ENCODE measurements at places on chromosomes 16 and 17.

- no peak for DNase-seq
These were observed 4.3 kb upstream of the ALDH3A1 start for GRCh38 chr17:19752216-19753050.

DNA sequence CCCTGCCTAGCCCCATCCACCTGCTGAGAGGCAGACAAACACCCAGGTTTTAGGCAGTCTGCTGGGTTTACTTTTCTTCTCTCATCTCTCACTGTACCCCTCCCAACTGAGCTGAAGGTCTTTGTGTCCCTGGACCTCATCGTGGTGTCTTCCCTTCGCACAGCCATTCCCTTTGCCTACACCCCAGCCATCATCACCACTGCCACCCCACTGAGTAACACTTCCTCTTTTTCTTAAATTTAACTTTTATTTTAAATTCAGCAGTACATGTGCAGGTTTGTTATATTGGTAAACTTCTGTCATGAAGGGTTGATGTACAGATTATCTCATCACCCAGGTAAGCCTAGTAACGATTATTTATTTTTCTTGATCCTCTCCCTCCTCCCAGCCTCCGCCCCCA is 188.3 kb upstream of the MON1B start:
- DNase-seq = no peak

GRCh38 chr16:2715519-2715918 is 4.5 kb downstream of the PRSS27 start:
- peak; percentile 71 for DNase-seq

DNA sequence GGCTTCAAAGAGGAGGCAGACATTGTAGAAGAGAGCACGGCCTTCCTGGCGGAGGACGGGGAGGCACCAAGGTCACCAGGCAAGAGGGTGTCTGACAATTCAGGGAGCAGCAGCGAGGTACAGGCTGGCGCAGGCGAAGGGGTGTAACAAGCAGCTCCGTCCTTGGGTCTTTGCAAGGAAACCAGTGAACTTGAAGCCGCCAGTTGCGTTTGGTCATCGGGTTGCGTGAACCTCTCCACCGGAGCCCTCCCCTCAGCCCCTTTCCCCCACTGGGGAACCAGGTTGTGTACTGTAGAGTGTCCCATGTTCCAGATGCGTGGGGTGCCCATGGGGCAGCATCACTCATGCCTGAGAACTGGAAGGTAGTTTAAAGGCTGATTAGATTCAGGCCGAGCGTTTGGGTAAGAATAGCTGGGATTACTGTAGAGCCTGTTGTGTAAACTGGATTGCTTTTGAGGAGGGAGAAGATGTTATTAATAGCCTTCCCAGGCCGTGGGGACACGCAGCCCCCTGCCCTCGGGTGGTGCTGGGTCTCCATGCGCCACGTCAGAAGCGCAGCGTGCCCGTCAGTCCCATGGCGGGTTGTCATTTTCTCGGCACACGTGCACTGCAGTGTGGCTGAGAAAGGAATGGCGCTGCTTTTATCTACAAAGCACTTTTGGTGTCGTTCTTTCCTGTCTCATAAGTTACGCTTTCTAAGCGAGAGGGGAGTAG is 2.5 kb downstream of the MRPL12 start:
- no peak for DNase-seq

- DNase-seq = no peak
These were observed 527 bp upstream of the UBE2Z start for GRCh38 chr17:48907713-48908046.

- no peak for DNase-seq
These were observed 9.3 kb downstream of the HDAC5 start for GRCh38 chr17:44113868-44114840.

DNA sequence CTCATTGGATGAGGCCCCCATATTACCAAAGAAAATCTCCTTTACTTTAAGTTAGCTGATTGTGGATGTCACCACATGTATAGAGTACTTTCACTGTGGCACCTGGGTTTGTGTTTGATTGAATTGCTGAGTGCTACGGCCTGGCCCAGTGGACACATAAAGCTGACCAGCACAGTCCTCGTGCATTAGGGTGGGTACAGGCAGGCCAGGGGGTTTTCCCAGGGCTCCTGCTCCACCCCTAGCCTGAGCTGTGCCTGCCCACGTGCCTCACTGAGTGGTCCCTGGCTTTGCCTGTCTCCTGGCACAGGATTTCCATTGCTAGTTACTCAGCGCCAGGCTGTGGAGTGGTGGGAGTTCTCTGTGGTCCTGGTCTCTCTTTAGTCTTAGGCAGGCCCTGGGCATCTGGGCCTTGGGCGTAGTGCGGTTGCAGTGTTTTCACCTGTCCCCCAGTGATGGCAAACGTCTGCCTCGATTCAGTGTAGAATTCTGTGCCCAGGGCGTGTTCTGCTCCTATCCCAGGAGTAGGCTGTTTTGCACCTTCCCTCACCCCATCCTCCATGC is 86.0 kb downstream of the RPTOR start:
- no peak for DNase-seq

DNA sequence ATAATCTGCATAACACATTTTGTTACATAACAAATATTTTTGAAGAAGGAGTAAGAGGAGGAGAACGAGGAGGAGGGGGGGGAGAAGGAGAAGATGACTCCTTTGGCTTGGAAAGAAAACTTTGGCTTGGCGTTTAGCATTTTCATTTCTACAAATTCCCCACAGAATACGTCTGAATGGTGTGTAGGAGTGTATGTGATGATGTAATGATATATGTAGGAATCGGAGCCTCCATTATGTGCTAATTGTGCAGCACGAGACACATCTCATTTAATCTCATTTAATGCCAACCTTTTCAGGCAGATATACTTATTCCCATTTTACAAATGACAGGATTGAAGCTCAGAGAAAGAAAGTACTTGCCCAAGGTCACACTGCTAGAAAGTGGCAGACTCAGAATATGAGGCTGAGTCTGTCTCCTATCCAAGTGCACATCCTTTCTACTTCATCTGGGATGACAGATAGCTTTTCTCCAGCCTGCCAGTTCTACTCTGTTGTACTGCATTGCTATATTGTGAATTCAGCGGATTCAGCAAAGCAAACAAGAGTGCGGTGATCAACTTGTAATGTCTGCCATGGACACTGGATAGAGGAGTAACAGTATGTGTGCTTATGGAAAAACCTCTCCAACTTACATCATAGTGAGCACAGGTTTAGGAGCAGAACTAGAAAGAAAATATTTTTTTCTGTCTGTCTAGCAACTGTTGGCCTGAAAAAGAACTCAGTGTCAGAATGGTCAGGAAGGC is 10.4 kb upstream of the SLC47A2 start:
- DNase-seq = no peak

DNA sequence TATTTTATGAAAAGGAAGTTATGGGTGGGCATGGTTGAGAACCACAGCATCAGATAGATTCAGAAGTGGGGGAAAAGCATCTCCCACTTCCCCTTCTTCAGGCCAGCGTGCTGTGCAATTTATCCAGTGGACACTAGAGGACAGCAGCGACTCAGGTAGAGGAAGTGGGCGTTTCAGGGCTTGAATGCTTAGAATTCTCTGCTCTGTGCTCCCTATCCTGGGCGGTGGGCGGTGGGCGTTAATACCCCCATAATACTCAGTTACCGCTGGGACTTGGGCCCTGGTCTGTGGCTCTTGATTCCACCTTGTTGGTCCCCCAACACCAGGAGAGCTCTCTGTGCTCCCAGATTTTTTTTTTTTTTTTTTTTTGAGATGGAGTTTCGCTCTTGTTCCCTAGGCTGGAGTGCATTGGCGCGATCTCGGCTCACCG is 3.7 kb upstream of the LYZL6 start:
- peak; percentile 84 for DNase-seq

GRCh38 chr16:30186782-30187555 is 3.6 kb downstream of the CORO1A start:
- peak; percentile 57 for DNase-seq

- no peak for DNase-seq
These were observed 117.8 kb downstream of the RAB11FIP4 start for GRCh38 chr17:31509095-31509804.

GRCh38 chr17:59513934-59514841 is 51.2 kb upstream of the DHX40 start:
- DNase-seq = peak; percentile 70

DNA sequence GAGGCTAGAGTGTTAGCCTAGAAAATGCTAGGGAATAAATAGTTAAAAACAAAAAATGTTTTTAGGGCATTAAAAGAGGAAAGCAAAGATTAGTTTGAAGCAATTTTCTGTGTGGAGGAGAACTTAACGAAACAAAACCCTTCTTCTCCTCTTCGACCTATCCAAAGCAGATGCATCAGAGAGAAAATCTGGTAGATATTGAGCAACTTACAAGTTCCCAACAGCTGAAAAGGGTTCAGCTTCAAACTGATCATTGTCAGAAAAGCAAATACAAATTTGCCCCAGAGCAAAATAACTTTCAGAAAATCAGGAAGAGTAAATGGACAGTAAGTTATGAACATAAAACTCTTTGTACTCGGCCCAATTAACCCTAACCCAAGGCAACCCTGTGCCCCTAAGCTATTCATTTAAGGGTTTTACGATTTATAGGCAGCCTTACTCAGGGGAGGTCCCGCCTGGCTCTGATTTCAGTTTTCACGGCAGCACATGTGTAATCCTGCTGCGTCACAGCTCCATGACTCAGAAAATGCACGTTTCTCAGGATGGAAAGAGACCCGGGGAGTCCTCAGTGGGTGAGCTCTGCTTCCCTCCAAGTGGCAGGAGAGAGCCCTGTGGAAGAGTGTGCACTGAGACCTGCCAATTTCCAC is 405.7 kb upstream of the SALL1 start:
- no peak for DNase-seq

- no peak for DNase-seq
These were observed 292.4 kb upstream of the FOXF1 start for GRCh38 chr16:86217891-86218270.

DNA sequence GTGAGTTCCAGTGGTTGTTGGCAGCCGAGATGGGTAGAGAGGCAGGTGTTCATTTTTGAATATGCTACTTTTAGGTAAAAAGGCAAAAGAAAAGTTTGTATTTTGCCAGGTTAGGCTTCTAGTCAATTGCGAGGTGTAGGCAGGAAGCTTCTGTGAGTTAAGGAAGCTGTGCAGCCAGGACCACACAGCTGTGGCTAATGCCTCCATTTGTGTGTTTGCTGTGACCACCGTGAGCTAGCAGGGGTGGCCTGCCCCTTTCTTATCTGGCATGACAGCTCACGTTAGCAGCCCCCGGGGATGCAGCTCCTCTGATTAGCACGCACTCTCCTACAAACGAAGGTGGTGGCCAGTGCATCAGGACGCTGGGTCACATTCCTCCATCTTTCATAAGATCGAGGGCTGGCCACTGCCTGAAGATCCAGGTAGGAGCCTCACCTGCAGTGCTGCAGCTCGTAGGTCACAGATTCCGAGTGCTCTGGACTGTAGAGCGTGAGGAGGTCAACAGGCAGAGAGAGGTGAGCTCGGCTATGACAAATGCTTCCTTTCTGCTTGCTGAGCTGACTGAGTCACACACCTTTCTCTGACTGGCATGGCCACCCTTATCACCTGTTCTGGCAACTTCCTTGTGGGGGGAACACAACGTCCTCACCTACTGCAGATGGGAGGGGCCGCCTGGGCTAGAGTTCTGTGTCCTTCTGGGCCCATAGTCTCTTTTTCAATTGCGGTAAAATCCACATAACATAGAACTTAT is 244.4 kb downstream of the HS3ST3B1 start:
- peak; percentile 40 for DNase-seq

DNA sequence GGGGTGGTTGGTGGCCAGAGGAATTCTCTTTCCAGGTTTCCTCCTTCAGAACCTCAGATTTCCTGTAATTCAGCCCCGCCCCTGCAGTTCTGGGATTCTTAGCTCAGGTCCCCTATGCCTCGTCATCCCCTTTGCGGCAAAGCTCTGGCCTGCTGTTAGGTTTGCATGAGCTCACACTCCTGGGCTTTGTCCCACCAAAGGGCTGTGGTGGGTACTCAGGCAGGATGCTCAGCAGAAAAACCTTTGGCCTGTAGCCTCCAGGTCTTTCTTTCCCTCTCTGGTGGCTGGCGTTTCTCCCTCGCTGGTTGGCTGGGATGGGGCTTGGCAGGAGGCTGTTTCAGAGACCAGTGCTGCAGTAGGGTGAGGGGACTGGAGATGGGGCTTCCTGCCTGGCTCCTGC is 9.6 kb upstream of the PLEKHG4 start:
- DNase-seq = no peak

GRCh38 chr17:67863624-67864247 is 38.4 kb downstream of the BPTF start:
- no peak for DNase-seq

GRCh38 chr17:38419508-38419981 is 8.7 kb upstream of the ARHGAP23 start:
- no peak for DNase-seq

- DNase-seq = no peak
These were observed 10.7 kb upstream of the CACNG1 start for GRCh38 chr17:67033613-67034012.

GRCh38 chr17:40819528-40820125 is 2.8 kb downstream of the KRT10 start:
- DNase-seq = no peak

GRCh38 chr16:89092013-89092412 is 1.6 kb upstream of the ACSF3 start:
- DNase-seq = no peak

DNA sequence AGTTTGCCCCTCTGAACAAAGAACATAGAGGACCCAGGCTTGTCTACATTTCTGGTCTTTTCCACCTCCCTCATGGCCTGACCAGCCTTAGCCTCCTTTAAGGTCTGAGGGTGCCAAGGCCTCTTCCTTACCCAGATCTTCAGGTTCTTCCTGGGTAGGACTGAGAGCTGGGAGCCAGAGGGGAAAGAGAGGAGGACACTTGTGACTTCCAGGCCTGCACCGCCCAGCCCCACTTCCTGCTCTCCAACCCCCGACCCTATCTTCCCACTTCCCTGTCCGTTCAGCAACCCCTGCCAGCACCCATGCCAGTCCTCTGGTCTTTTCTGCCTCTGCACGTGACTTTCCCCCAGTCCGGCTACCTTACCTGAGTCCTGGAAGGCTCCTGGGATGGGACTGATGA is 534 bp downstream of the PRSS36 start:
- no peak for DNase-seq

All from KBM-7 (cell line).